ENCODE measurements at places on chromosomes 2 and 18.

DNA sequence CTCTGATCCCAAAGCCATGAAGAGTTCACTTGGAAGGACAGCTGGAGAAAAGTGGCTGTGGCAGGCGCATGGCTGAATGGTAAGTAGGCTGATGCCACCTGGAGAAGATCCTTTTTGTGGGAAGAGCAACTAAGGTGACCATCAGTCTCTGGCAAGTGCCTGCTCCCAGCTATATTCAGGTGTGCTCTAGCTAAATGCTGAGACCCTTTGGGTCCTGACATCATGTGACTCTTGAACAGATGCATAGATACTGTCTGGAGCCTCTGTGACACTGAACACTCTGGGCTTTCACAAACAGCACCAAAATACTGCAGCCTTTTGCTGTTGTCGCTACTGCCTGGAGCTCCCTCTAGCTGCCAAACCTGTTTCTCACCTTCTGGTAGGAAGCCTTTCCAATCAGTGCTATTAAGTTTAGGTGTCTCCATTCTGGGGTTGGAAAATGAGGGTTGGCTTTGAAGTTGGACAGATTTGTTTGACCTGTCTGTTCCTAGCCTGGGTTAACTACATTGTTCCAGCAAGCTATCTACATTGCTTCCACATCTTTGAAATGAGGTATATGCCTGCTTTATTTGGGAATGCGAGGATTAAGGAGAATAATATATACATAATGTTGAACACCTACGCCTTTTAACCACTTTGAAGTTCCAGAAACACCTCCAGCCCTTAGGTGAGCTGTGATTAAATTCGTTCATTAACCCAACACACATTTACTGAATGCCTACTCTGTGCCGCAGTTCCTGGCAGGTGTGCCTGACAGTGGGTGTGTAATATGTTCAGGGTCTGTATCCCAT is 3.1 kb downstream of the EGR4 start:
- no peak for DNase-seq

GRCh38 chr2:22487036-22487435 is 897.9 kb upstream of the KLHL29 start:
- DNase-seq, result no peak

DNA sequence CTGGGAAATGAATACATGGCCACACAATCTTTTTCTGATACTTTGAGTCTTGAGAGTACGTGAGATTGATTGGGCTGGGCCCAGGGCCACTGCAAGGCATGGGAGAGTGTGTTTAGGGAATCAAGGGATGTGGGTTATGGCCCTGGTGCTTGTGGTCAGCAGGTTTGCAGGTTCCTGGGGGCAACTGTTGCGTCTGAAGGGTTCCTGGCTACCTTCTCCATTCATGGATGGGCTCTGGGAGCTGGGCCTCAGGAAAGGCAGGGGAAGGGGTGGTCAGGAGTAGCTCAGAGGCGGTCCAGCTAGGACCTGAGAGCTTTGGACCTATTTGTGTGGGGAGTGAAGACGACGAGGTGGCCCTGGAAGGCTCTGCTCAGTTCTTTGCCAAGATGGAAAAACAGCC is 8.4 kb upstream of the ZAP70 start:
- DNase-seq, result no peak

GRCh38 chr2:223725494-223725893 is 111.9 kb downstream of the AP1S3 start:
- DNase-seq, result no peak

- DNase-seq, result peak; percentile 42
Measured at GRCh38 chr18:6414118-6414722, 491 bp downstream of the L3MBTL4 start.

GRCh38 chr2:43139501-43139900 is 86.9 kb downstream of the ZFP36L2 start:
- no peak for DNase-seq

DNA sequence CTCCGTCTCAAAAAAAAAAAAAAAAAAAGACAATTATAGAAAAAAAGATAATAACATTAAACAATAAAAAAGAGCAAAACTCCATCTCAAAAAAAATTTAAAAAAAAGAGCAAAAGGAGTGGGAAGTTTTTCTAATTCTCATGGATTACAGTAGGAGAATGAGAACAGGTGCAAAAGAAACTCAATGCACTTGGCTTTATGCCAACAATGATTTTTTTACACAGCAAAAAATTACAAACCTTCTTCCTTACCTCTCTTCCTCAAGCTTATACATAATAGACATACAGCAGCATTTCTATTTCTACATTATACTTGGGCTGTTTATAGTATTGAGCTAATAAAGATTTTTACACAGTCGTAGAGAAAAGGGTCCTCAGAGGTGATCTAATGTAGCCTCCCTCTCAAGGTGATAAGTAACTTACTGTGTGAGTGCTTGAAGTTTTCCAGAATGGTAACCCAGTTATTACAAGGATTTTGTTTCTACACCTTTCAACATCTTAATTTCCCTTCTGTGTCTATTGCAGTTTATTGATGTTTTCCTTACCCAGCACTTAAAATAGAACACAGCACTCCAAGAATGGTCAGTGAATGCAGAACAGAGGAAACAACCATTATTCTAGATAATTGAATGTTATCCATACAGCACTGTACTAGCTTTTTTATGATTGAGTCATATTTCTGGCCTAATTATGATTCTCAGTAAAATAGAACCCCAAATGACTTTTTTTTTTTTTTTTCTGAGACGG is 34.9 kb upstream of the RNF138 start:
- DNase-seq, result no peak

- DNase-seq, result no peak
Measured at GRCh38 chr2:240448387-240449274, 13.2 kb downstream of the GPC1 start.

DNA sequence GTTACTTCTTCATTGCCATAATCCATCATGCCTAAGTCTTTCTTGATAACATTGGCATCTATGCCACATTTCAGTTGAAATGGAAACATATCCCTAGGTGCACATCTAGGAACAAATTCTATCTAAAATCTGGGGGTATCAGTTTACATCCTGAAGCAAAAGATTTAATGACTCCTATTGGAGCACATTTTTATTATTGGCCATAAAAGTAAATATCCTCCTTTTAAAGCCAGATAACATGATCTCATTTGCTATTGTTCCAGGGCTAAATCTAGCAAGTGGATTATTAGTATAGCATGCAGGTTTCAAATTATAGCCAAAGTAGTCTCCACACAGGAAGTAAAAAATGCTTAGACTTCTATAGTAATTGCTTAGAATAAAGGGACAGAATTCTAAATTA is 193.2 kb downstream of the CDH2 start:
- DNase-seq, result no peak

- no peak for DNase-seq
Measured at GRCh38 chr18:3651266-3651665, 201.3 kb downstream of the TGIF1 start.

- DNase-seq, result no peak
Measured at GRCh38 chr2:135202751-135203150, 150.7 kb downstream of the RAB3GAP1 start.

Data from GM18507 (cell line).